ENCODE measurements at places on chromosomes 11 and 22.
A peak's percentile ranks its signal among the peaks of the same experiment; 100 is the strongest.

DNA sequence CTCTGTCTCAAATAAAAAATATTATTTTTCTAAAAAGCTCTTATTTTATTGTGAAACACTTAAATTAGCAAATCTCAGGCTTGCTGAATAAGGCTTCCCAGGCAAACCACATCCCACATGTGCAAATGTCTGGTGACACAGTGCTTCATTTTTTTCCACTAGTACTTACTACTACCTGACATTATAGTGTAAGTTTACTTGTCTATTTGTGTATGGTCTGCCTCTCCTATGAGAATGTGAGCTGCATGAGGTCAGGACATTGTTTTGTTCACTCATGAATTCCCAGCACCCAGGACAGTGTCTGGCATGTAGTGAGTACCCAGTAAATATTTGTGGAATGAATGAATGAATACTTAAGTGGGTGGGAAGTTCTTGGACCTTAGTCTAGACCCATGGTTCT is 103.1 kb downstream of the PTPRJ start:
- DNase-seq = no peak

DNA sequence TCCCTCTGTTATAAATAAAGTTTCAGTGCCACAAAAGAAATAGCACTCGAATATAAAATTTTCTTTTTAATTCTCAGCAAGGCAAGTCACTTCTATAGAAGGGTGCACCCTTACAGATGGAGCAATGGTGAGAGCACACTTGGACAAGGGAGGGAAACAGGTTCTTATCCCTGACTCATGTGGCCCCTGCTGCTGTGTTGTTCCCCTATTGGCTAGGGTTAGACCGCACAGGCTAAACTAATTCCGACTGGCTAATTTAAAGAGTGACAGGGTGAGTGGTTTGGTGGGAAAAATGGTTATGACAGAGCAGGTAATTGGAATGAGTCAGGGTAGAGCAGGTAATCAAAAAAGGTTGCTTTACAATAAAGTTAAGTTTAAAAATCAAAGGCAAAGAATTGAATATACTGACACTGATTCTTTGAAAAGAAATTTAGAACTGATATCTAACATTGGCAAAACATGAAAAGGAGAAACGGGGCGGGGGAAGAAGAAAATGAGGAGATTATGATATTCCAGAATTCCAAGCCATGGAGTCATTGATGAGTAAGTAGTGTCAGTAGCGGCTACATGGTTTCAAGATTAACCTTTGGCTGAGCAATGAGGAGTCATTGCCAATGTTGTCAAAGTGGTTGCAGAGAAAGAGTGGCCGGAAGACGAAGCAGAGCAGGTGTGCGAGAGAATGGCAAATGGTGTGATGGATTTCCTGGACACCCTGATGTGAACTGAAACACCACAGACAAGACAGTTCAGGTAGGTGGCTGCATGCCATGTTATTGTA is 48.4 kb upstream of the MRGPRX1 start:
- DNase-seq = no peak

GRCh38 chr11:48001438-48002021 is 21.2 kb downstream of the PTPRJ start:
- no peak for DNase-seq

DNA sequence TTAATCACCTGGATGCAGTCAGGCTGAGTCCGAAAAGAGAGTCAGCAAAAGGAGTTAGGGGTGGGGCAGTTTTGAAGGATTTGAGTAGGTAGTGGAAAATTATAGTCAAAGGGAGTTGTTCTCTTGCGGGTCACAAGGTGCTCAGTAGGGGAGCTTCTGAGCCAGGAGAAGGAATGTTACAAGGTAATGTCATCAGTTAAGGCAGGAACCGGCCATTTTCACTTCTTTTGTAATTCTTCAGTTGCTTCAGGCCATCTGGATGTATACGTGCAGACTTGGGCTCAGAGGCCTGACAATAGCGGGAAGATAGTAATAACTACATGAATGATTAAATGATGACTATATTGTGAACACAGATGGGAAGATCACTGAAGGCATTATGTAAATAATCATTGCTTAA is 6.2 kb downstream of the SC5D start:
- no peak for DNase-seq

DNA sequence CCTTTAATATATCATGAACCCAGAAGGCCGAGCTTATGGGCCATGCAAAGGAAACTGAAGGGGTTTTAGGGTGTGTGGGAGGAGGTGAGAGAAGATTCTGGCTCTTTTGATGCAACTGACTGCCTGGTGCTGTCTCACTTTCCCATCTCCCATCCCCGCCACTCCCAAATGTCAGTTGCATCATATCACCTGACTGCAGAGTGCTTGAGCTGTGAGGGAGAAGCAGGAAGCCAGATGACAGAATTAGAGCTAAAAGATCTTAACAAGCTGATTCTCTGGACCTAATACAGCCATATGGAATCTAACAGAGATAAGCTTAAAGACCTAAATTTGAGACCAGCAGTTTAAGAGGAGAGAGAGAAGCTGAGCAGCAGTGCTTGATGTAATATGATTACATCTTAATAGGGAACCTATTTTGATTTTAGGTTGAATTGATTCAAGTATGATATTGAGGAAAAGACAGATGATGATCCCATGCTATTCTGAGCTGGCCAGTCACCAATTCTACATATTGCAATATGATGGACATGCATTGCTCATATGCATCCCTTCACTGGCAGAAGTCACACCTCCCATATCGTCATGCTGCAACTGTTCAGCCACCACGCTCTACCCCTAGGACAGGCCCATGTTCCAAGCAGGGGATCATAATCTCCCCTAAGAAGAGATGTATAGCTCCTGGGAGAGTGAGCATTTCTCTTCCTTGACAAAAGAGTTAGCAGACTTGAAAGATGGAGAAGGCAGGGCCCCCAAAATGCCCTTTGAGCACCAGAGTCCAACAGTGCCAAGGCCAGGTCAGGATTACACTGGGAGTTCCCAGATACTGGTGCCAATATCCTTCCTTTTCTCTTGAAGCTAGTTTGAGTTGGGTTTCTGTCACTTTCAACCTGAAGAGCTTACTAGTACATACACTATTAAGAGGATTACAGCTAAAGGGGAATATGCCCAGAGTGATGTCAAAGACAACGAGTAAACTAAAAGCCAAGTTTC is 44.9 kb downstream of the PLEKHA7 start:
- peak; percentile 65 for DNase-seq

- no peak for DNase-seq
These were observed 26.0 kb downstream of the IL10RA start for GRCh38 chr11:118012083-118012669.

- no peak for DNase-seq
These were observed 15.6 kb downstream of the ARAP1 start for GRCh38 chr11:72736452-72737069.

DNA sequence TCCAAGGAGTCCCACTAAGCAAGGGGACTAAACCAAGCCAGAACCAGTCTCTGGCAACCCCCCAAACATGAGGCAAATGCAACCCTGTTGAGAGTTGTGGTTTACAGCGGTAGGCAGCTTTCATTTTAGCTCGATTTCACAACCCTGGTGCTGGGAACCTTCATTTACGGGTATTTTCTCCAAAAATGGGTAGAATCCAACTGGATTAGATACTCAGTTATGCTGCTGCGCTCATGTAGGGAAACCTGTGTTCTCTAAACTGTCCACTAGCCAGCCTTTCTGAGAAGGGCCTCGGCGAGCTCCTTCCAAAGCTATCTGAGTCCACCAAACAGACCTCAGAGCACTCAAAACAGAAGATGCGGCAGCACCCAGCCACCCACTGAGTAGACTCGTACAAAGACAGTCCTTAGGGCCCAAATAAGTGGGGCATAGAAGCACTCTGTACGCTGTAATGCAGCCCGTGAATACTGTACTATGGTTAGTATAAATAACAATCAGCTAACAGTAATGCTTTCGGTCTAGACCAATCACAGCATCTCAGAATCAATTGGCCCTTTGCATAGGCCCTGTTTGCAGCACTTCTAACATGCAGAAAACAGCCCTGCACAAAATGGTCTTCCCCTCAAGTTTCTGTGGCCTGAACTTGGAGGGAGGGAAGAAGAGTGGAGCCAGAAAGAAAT is 104.7 kb downstream of the ETS1 start:
- DNase-seq = no peak

DNA sequence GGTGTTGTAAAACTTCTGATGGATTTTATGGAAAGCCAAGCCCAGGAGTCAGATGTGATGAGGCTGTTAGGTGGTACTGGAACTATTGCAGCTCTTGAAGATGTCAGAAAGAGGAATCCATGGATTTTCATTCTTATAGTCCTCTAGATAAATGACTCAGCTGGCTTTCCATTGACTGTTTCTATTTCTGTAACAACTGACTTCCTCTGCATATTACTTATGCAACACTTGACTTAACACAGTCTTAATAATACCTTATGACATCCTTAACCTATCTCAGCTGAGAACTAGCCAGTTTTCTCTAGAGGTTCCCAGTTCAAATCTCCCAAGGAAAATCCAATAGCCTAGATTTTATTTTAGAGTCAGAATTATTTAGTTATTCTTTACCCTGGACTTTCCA is 263.8 kb downstream of the LUZP2 start:
- DNase-seq = no peak

DNA sequence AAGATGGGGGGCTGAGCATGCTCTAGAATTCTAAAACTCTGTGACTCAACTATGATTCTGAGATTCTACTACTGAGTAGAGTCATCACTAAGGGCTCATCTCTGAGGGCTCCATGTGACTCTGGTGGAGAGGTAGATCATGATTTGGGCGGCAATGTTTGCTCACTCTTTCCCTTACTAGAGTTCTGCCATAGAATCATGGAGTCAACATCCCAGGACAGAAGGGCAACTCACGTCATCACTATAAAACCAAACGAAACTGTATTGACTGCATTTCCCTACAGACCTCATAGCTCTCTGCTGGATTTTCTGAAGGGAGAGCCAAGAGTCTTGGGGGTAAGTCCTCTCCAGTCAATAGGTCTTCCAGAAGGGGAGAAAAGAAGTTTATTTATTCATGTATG is at the start of gene MS4A14:
TSS of gene MS4A14 (plus strand) at position 78 of the 400 bp plus-strand sequence. CDS start at position 198, 120 bp downstream.
- DNase-seq = no peak

- no peak for DNase-seq
These were observed 83.5 kb downstream of the DSCAML1 start for GRCh38 chr11:117713538-117713991.

GRCh38 chr11:96694338-96694737 is 304.5 kb downstream of the JRKL start:
- DNase-seq = no peak

DNA sequence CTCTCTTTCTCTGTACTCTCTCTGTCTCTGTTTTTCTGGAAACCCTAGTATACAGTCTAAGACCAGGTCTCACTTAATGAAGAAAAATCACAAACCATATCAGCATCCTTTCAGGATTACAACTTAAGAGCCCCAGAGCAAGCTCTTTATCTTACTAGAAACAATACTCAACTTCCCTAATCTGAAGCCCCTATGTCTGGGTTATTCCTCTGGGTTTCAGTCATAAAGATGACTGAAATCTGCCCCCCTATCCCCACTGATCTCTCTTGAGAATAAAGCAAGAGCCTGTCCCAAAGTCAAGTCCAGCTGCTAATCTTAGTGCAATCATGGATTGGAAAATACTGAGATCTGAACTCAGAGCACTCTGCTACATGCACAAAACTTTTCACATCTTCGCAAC is 53.9 kb upstream of the PICALM start:
- DNase-seq = no peak

DNA sequence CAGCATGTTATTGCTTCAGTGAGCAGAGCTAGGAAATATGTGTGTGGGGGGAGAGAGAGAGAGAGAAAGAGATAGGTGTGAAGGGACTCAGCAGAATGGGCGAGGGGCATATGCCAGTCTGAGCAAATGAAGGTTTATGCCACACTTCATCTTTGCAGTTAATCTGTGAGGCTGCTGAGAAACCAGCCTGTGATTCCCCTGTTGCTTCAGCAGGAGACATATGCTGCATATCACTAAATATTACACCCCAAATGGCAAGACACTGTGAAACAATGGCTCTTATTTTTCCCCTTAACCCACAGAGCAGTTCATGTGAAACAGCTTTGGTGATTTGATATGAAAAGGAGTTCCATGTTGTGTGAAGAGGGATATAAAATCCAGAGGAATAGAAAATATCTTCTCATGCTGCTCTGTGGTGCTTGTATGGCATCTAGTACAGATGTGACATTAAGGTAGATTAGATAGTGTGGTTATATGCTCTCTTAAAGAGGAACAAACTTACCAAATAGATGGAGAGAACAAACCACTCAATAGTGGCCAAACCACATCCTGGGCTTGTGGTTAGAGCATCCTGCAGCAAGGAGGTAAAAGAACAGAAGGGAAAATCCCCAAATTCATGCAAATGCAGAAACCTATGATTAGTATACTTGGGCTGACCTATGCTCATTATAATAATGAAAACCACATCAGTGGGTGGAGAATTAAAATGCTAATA is 864.2 kb downstream of the FAM181B start:
- no peak for DNase-seq

- DNase-seq = no peak
These were observed 300.5 kb downstream of the NTM start for GRCh38 chr11:131670876-131671275.

- no peak for DNase-seq
These were observed 30.2 kb downstream of the C11orf91 start for GRCh38 chr11:33670250-33671011.

- DNase-seq = no peak
These were observed 1.1 kb downstream of the TAF1D start for GRCh38 chr11:93740031-93740729.

DNA sequence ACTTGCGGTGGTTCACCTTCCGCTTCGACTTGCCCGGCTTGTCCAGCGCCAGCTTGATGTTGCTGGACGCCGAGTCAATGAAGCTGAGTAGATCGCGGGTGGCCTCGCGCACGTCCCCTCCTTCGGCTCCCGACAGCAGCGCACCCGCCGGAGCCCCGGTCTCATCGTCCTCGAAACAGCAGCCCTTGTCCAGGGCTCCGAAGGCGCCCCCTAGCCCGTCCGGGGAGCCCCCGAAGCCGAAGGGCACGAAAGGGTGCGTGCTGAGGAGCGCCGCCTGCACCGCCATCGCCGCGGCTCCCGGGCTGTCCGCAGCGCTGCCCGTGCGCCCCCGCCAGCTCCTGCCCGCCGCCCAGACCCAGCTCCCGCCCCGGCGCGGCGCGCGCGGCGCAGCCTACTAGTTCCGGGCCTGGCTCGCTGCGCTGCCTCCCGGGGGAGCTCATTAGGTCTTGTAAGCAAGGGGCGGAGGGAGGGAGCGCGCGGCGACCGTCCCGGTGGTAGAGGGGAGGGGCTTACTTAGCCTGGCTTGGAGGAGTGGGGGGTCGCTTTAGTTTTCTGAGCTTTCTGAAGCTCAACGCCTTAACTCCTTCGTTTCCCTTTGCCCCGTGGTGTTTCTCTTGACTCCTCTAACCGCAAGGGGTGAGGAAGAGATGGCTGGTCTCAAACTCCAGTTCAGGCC is at the start of gene FAM181B:
TSS of gene FAM181B (minus strand) at position 421 of the 676 bp plus-strand sequence. CDS start at position 286, 135 bp downstream.
- peak; percentile 86 for DNase-seq

GRCh38 chr11:119339589-119340334 is 921 bp downstream of the C1QTNF5 start:
- DNase-seq = peak; percentile 79

GRCh38 chr11:120603071-120603470 is 91.5 kb downstream of the GRIK4 start:
- no peak for DNase-seq

GRCh38 chr11:10418950-10419310 is 36.1 kb upstream of the AMPD3 start:
- DNase-seq = no peak

Measured in putamen (tissue), 1 donor.